Stimulated activated CD8-positive, alpha-beta memory T cell treated with anti-CD3 and anti-CD28 coated beads, Interleukin-15, amount 100 ng/mL, for 24 hours (primary cell): ENCODE measurements at places on chromosomes 1 and 21.

DNA sequence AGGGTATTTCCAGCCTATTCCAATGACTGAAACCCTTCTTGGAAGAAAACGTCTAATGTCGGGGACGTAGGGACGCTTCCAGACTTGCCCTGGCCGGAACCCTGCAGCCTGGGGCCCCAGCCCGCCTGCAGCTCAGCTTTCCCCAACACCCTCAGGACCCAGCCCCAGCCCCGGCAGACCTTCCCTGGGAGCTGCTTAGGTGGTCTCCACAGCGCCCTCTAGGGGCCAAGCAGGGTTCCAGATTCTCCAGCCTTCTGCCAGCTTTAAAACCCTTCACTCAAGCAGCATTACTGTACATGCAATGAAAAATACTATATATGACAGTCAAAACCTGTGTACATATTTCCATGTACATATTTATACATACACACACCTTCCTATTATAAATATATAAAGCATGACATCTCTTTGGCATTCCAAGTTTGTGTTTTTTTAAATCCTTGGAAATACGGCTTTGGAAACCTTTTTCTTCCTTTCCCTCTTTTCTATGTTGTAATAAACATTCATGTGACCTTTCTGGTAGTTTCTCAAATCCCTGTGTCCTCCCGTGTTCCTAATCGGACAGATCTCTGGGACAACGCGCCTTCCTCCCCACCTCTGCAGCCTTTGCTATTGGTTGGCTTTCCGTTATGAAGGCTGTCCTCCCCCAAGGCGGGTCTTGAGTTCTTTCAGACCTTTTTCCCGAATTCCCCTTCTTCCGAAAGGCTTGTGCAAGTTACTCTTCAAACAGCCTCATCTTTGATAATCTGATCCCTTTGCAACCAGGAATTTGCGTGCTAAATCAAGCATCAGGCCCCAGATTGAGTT is 60.3 kb downstream of the STUM start:
- DNase-seq: peak; percentile 46

DNA sequence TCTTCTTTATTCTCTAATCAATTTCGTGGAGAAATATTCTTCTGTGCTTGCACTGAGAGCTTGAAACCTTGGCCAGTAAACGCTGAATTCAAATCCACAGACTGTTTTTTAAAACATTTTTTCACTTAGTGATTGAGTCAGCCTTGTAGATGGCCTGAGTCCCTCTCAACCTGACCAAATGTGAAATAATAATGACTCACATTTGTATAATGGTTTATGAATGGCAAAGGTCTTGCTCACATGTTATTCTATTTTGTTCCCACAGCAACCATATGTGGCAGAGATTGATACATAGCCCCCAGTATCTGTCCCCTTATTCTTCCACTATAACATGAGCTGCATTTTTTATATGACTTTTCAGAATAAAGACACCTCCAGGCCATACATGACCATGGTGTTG is 47.8 kb upstream of the CCDC190 start:
- DNase-seq: no peak

DNA sequence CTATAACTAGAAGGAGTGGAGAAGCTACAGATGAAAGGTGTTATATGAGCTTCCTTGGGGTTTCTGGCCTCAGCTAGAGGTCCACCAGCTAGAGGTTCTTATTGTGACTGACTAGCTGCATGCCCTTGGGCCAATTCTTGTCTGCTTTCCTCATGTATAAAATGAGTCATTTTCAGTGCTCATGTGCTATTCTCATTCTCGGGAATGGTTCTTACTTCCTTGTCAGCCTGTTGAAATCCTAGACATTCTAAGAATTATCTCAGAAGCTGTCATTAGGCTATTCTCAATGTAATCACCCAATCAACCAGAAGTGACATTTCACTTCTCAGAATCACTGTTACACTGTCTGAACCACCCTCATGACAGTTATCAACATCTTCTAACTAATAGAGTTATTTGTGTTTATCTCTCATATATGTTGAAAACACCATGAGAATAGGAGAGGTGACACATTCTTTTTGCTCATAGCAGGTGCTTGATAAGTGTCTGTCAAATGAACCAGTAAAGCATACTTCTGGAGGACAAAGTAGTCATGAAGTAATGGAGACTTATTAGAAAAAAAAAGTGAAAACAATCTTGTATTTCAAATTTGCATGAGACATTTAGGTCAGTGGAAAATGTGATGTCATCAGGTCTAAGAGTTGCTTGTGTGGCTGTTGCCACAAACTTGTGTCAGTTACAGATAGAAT is 122.8 kb upstream of the IVNS1ABP start:
- no peak for DNase-seq

- no peak for DNase-seq
These were observed 149.6 kb downstream of the PBX1 start for GRCh38 chr1:164708596-164708995.

DNA sequence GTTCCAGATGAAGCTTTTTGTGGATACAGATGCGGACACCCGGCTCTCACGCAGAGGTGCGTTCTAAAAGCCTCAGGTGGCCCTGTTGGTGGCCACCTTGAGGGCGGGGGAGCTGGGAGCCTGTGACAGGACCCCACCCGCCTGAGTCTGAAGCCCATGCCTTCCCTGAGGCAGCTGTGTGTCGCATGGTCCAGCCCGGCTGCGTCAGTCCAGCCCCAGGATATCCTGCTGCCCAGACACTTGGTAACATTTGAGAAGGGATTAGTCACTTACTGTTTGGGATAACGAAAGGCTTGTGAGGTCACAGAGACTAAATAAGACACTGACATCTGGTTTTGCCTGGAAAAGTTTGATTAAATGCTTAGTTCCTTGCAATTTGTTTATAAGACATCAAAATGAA is 68.9 kb downstream of the UCK2 start:
- DNase-seq: no peak

DNA sequence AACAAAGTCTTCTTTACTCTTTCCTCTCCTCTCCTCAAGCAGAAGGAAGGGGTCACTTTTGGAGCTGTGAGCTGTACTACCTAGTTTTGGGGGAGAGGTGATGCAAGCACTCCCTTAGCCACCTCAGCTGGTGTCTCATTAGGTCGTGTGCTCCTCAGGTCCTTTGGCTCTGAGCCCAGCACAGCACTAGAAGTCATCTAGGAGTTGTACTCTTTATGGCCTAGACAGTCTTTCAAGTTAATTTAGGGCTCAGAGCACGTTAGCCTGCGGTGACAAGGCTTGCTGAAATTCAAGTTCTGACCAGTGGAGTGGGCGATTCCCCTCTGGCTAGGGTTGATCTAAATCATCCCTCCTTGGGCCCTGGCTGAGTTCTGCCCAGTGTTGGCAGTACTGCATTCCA is 48.0 kb upstream of the WDR26 start:
- DNase-seq: no peak

DNA sequence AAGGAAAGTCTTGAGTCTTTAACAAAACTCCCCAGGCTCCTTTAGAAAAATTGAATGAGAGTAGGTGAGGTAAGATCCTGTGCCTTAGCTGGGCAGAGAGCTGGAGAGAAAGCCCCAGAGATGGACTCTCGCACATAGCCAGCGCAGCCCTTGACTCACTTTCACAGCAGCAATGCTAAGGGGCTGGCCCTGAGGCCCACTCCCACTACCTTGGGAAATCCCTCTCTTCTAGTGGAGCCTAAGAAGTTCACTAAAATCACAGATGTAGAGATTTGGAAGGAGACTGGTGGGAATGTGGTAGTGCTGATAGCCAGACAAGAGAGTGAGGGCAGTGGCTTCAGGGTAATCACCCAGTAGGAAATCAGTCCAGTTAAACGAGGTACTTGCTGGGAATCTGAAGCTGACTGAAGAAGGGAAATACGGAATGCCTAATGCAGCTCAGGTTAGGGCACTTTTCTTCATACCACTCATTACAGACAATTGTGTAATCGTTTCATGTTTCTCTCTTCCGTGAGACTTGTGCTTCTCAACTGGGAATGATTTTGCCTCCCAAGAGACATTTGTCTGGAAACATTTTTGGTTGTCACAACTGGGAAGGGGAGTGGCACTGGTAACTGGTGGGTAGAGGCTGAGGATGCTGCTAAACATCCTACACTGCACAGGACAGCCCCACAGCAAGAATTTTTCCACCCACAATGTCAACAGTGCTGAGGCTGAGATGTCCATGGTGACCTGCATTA is 42.4 kb upstream of the LRRC8C start:
- DNase-seq: no peak

DNA sequence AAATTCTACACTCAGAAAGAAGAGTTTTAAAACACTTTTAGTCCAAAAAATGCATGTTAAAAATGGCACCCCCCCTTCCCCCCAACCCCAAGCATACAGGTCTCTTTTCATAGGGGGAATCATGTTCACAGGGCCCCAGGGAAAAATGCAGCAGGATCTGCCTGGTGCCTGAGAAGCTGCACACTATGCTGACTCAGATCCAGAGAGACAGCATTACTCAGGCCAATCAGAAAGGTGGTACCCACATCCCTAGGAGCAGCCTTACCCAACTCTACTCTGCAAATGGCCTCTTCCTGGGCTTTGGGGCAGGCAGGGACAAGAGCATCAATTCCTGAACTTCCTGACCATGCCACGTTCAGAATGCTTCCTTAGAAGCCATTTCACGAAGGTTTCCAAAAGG is 119.0 kb downstream of the HIVEP3 start:
- DNase-seq: no peak

DNA sequence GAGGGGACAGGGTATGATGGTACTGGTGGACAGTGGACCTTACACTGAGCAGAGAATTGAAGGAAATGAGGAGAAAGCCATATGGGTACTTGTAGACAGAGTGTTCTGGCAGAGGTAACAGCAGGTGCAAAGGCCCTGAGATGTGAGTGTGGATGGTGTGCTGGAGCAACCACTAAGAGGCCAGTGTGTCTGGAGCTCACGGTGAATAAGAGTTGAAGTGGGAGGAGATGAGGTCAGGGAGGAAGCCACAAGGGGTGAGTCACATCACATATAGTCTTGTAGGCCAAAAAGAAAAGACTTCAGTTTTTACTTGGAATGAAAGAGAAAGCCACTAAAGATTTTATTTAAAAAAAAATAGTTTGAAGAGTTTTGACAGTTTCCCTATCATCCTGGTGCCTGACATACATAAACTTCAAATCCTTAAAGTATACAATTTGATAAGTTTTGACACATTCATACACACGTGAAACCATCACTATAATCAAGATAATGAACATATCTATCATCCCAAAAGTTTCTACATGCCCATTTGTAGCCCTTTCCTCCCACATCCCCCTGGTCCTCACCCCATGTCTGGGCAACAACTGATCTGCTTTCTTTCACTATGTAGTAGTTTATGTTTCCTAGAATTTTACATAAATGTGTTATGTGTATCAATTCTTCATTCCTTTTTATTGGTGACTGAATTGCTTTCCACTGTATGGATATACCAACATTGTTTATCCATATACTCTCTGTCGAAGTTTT is 148.4 kb downstream of the GPATCH2 start:
- peak; percentile 3 for DNase-seq

DNA sequence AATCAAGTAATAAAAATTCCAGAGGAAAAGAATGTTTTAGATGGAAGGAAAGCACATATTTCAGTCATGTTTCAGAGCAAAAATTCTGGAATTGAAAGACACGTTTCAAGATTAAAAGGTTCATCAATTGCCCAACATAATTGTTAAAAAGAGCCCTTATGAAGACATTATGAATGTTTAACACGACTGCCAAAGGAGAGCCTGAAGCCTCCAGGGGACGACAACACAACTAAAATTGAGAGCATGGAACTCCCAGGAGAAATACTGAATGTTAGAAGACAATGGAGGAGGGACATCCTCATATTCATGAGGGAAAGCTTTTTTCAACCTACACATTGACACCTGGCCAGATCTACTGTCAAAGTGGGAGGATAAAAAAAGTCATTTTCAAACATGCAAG is 16.0 kb downstream of the OR2T11 start:
- DNase-seq: peak; percentile 8

DNA sequence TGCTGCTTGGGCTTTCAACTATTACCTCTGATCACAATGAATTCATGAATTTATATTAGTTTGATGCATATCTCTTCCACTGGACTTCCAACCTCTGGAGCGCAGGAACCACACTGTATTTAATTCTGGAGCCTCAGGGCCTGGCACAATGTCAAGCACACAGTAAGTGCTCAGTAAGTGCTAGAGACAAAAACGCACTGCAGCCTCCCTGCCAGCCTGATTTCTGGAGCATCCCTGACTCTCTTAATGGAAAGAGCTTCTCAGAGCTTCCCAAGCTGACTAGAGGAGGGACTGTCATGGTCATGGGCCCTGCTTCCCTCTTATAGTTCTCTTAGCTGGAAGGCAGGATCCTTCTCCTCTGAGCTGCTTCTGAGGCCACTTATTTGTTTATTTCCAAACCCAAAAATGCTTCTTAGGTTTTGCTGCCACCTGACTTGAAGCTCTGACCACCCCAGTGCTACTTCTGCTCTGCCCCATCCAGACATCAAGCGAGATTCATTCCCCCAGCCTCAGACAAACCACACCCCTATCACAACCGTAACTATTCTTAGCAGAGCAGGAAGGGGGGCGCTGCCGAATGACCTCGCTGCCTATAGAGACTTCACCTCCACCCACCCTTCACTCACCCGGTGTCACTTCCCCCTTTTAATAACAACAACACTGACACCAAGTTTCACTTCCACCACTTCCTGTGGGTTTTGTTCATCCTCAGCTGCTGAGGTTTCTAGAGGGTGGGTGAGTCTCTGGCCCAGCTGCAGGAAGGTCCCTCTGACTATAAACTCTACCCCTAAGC is 33.6 kb downstream of the NUAK2 start:
- DNase-seq: peak; percentile 29

- no peak for DNase-seq
These were observed 13.2 kb downstream of the HMGB4 start for GRCh38 chr1:33876970-33877650.

GRCh38 chr1:43994794-43995790 is 3.7 kb downstream of the CCDC24 start:
- no peak for DNase-seq

- DNase-seq: no peak
These were observed 16.7 kb downstream of the CAMTA1 start for GRCh38 chr1:6801966-6802365.

DNA sequence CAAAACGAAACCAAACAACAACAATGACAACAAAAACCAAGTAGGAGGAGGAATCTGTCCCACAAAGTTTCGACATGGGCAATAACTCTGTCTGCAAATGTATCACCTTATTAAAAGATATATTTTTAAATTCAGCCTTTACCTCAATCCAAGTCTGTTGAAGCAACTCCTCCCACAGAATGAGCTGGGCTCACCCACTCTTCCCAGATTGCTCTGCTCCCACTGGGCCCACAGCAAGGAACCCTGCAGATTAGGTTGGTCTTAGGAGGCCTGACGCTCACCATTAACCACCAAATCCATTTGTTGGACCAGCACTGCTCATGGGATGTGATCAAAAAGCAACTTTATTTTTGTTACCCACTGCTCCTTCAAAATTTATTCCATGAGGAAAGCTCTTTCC is 114.7 kb upstream of the CDC42BPA start:
- no peak for DNase-seq

GRCh38 chr1:36401602-36402503 is 4.1 kb upstream of the LSM10 start:
- no peak for DNase-seq

GRCh38 chr1:117262976-117263375 is 52.2 kb upstream of the VTCN1 start:
- no peak for DNase-seq
